T-helper 9 cell (primary cell): ENCODE measurements at places on chromosomes 1 and 21.

DNA sequence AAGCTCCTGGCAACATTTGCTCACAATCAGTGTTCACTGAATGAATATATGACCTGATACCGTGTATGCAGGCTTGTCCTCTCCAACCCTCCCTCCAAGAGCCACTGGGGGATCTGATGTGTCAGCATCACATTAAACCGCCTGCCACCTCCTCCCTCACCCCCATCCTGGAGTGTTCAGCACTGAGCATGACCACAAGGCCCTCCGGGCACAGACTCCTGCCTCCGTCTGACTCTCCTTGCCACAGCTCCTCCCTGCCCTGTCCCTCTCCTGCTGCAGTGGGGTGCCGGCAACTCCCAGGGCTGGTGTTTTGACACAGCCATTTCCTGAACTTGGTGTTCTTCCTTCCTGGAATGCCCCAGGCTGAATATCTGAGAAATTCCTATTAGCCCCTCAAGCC lies 136.7 kb downstream of the FCRL5 start:
- DNase-seq: no peak

DNA sequence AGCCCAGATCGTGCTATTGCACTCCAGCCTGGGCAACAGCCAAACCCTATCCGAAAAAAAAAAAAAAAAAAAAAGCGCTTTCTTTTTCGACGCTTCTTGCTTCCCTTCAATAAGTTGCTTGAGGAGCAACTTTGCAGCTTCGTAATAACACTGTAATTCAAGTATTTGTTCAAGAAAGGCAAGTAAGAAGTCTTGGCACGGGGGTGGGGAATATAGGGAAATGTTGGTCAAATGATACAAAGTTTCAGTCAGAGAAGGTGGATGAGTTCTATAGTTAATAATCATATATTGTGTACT lies 871 bp upstream of the PSMA5 start:
- no peak for DNase-seq

- no peak for DNase-seq
Measured at GRCh38 chr21:39000496-39000895, 182.8 kb downstream of the PSMG1 start.

DNA sequence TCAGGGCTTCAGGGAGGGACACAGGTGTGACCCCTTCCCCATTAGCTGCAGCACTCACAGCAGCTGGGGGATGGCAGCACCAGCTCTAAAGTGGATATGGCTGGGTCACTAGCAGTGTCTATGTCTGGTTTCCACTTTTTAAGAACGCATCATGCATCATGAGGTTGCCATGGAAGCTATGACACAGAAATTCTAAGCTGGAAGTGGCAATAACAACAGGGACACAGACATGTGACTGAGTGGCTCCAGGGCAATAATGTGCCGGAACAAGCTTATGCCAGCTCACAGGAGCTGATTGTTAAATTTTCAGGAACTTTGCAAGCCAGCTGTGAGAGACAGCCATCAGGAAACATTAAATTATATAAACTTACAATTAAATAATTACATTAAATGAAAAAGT lies 51.2 kb upstream of the NFASC start:
- no peak for DNase-seq

DNA sequence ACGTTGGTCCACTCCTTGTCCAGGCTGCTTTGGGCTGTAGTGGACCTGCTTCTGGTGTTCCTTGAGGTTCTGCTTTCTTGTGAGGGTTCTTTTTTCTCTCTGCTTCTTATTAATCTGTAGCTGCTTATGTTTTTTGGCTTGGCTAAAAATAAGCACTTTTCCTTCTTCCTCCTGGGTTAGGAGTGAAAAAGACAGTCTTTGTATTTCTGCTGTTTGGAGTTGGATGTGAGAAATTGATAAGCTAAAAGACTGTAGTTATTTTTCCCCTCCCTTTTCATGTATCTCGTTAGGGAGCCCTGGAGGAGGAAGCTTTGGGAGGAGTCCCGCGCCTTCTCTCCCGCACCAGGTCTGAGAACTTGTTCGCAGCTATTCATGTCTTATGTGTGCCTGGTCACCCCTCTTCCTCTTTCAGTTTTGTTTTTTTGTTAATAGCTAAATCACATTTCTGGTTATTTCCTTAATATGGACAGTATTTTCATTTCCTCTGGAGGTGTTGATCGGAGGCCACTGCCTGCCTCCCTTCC lies 79.0 kb downstream of the GALNT2 start:
- no peak for DNase-seq

DNA sequence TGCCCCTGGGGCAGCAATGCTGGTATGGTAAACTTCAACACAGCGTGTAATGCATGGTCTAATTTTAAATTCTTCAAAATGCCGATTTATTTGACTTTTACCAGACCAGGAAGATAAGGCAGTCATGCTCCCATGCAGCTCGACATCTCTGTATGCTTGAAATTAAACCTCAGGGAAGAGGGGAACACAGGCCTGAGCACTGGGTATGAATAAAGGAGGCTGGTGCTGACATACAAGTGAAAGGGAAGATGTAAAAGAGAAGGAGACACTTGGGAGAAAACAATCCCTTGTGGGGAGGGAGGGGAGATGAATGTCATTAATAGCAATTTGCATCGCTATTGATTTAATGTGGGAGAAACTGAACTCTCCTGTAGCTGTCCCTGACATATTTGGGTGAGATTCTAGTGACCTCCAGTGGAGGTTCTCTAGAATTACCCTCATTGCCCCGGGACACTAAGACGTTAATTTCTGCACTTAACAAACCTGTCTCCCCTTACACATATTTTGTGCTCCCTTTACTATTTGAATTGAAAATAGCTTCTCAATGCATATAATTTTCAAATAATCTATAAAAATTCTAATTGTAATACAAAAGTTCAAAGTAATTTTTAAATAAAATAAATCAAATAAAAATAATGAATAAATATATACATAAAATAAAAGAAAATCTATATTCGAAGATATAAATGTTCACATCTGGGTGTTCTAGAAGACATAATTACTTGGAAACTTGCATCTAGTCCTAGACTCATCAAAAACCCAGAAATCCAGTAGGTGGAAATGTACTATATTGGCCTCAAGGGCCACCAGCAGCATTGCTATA lies 283.1 kb downstream of the LMX1A start:
- no peak for DNase-seq

- no peak for DNase-seq
Measured at GRCh38 chr1:246775531-246776385, 51.5 kb downstream of the SCCPDH start.

- DNase-seq: no peak
Measured at GRCh38 chr21:36688324-36688723, 10.6 kb upstream of the SIM2 start.

- DNase-seq: no peak
Measured at GRCh38 chr1:1246577-1247340, at the start of gene C1QTNF12. TSS of gene C1QTNF12 (minus strand) at chr1:1246722. CDS start at chr1:1246690, 32 bp downstream.

GRCh38 chr1:200686620-200687019 lies 16.9 kb upstream of the DDX59 start:
- DNase-seq: no peak
